ENCODE measurements at places on chromosomes 1 and 21. TPM values are rescaled to one million over a fixed set of nuclear protein-coding genes. Genes with fewer than 3 reads are reported as not detected.
A peak's percentile ranks its signal among the peaks of the same experiment; 100 is the strongest.

Gene FMO3
- not detected for total RNA-seq

Gene TADA1
- total RNA-seq: 20.3 TPM

Gene ANKRD34A
- total RNA-seq: 4.8 TPM

Gene LDLRAD1
- not detected for total RNA-seq

Gene TSTD1
- total RNA-seq: 73.4 TPM

Gene LRIG2
- 22.3 TPM for total RNA-seq

Gene NTMT2
- not detected for total RNA-seq

Gene ADSS2
- 54.6 TPM for total RNA-seq

Gene LCE2B
- total RNA-seq: not detected

DNA sequence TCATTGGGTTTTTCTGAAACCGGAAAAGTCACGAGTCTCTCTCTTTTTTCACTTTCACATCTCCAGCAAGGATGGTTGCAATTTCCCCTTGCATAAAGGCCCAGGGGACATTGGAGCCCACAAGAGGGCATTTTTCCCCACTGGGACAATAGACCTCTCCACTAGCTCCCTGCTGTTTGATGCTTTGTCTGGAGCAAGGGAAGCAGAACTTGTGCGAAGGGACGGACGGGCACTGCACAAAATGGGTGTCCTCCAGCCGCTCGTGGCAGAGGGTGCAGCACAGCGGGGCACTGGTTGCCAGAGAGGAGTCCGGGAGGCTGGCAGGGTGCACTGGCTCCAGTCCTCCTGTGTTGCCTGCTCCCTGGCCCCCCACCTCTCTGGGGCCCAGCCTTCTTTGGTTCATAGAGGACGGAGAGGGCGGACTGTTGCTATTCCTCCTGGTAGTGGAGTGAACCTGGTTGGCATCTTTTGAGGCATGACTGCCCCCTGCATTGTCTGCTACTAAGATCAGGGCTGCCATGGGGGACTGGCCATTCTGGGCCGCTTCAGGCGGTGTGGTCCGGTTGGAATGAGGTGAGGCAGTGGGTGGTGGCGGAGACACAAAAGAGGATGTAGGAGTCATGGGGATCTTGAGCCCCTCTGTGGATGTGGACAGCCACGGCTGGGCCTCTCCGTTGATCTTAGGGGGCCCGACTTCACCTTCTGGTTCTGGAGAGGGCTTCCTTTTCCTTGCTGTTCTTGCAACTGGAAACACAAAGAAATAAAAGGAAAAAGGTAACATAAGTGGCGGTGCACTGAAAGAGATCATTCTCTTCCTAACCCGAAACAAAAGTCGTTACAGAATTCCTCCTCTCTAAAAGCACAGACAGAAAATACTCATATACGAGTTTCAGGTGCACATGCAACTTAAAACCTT lies 2.6 kb downstream of the IRF2BP2 start:
- no peak for DNase-seq

GRCh38 chr1:100142343-100142742 lies 9.4 kb downstream of the TRMT13 start:
- DNase-seq: no peak

- DNase-seq: no peak
Measured at GRCh38 chr21:37899146-37899545, 17.1 kb downstream of the KCNJ6 start.

- no peak for DNase-seq
Measured at GRCh38 chr1:15708486-15709137, 24.5 kb downstream of the PLEKHM2 start.

- DNase-seq: no peak
Measured at GRCh38 chr1:42319128-42319851, 15.7 kb downstream of the FOXJ3 start.

DNA sequence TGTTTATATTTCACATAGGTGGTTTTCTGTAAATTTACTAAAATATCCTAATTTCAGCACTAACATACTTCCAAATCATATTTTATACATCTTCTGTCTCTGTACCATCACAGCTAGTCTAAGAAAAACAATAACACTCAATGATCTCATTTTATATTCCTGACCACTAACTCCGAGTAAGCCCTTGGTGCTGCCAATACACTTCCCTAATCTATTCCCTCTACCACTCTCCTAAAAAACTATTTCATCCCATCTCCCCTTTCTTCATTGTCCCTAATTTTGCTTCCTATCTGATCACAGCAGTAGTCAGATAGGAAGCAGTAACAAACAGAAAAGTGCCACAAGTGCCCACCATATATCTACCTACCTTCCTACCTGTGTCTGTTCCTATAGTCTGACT lies 36.2 kb downstream of the ASH1L start:
- no peak for DNase-seq

- DNase-seq: no peak
Measured at GRCh38 chr1:158327481-158327880, 3.9 kb downstream of the CD1B start.

DNA sequence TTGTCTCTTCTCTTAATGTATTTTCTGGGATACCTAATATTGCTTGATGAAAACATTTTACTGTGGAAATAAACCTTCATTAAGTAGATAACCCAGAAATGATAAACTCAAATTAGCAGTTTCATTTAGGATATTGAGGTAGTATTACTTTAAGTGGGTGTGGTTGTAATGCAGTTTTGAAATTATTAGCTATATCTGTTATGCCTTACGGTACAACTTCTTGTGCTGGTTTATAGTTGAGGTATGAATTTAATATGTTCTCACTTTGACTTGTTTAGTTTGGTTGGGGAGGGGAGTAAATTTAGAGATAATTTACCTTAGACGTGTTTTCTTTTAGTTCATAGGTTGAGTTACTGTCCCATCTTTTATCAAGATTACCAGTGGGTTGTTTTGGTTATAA lies 111.0 kb downstream of the POU2F1 start:
- DNase-seq: no peak

DNA sequence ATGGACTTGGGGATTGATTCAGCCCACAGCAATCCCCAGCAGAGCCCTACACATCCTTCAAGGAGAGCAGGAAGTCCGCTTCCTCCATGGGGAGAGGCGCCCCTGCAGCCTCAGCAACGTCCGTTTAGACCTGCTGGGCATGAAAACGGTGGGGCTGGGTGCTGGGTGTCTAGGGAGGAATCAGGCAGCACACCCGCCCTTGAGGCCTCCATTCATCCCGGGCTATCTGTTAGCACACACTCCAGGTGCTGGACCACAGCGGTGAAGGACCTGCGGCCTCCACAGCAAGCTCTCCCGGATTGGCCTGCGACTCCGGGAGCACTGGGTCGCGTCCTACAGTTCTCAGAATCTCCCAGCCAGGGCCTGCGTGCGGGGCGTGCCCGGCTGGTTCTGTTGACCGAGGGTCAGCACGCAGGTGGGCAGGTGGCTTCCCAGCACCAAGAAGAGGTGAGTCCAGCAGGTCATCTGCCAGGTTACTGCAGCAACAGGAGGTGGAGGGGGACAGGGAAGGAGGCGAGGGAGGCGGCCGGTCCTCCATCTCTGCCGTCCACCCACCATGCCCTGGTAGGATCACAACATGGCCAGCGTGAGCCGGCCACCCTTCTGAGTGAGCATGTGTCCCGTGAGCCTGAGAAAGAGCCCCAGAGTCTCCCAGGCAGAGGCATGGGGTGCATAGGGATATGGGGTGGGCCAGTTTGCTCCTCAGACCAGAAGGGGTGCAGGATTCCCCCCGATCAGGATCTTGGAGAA lies 96.6 kb downstream of the RIPK4 start:
- no peak for DNase-seq

- no peak for DNase-seq
Measured at GRCh38 chr1:52203935-52204625, 62.2 kb downstream of the ZFYVE9 start.

GRCh38 chr1:183330335-183330734 lies 87.8 kb downstream of the NMNAT2 start:
- DNase-seq: no peak

- peak; percentile 87 for DNase-seq
Measured at GRCh38 chr1:115098979-115099692, 9.8 kb upstream of the TSPAN2 start.

DNA sequence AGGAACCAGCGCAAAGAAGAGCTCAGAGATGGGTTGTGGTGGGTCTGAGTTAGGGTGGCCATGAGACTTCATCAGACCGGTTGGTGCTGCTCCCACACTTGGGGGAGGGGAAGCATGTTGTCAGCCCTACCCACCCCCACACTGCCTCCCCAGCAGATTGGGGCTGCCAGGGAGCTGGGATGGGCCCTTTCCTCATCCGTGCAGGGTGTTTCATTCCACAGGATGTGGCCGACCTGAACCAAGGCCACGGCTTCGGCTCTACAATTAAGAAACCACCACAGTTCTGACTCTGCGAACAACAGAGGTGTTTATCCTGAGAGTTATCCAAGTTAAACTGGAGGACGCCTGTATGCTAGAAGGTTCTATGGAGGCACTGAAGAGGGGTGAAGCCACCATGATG lies 171.2 kb downstream of the ETS2 start:
- DNase-seq: no peak

DNA sequence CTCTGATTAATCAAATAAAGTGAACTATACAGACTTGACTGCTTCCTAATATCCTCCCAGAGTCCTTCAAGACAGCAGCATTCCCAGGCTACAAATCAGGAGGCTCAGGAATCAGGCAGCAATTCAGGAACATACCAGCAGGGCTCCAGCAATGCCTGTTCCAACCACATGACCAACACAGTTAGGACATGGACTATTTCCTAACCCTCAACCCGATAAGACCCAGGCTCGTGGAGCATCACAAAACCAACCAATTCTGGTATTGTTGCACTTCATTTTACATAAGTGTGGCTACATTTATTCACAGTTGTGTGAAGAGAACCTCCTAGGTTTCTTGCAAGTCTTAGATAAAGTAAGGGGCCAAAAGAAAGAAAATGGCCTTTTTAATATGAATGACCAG lies 546.2 kb upstream of the ADGRL2 start:
- DNase-seq: no peak
